ENCODE measurements at places on chromosomes 7 and 10.
A peak's percentile ranks its signal among the peaks of the same experiment; 100 is the strongest.

DNA sequence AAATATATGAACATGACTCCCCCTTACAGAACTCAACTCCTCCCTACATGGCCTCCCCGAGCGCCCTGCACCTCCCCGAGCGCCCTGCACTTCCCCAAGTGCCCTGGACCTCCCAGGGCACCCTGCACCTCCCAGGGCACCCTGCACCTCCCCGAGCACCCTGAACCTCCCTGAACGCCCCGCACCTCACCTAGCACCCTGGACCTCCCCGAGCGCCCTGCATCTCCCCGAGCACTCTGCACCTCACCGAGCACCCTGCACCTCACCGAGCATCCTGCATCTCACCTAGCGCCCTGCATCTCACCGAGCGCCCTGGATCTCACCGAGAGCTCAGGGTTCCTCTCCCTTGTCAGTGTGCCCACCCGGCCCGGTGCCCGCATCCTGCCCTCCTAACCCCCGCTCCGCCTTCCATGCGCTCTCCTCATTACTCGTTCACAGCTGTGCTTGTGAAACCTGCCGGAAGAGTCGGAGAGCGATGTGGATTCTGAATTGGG, 134.3 kb downstream of the ACTR3B start:
- no peak for DNase-seq

- no peak for DNase-seq
Measured at GRCh38 chr7:127844165-127844564, 187.1 kb downstream of the LRRC4 start.

DNA sequence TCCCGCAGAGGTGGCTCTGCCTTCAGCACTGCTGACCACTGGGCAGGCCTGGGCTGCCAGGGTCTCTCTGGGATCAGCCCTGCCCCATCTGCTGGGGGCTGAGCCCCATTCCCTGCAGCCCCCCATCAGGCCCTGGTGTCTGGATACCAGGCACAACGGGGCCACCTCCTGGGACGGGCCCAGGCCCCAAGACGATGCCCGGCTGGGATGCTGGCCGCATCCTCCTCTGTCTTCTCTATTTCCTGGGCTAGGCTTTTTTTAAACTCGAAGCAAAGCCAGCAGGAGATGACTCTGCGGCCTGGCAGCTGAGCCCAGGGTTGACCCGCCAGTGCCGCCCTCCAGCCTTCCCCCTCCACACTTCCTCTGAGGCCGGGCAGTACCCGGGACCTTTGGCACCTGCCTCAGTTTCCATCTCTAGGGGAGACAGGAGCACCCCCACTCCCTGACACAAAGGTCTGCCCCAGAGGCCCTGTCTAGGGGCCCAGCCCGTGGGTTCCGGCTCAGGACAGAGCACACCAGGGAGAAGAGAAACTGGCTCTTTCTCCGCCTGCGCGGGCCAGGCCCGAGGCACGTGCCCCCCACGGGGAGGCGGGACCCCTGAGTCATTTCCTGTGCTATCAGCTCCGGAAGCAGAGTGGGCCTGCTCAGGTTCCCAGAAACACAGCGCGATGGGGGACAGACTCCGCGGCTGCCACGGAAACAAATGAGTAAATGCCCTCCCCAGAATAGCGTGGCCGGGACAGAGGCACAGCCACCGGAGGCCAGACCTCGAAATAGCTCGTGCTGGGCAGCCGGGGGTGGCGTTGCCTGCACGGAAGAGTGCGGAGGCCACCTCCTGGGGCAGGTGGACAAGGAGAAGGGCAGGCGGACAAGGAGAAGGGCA, 84.6 kb upstream of the PDGFA start:
- peak; percentile 89 for DNase-seq

- no peak for DNase-seq
Measured at GRCh38 chr10:7261351-7261750, 149.5 kb downstream of the SFMBT2 start.

- no peak for DNase-seq
Measured at GRCh38 chr10:8300925-8301324, 246.4 kb downstream of the GATA3 start.

DNA sequence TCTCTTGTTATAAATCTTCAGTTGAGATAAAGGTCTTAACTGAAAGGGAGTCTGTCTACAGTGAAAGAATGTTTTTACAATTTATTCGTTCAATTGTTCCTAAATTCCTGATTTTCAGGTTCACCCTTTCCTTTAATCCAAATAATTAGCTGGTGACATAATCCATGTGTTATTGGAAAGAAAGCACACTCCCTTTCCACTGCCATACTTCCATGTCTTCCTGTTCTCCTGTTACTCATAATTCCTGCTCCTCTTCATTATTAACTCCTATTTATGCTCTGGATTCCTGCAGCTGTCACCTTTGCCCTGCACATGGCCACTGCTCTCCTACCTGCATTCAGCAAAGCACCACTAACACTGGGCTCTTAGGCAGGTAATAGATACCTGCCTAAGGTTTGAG, 40.0 kb upstream of the FAM3C start:
- no peak for DNase-seq

DNA sequence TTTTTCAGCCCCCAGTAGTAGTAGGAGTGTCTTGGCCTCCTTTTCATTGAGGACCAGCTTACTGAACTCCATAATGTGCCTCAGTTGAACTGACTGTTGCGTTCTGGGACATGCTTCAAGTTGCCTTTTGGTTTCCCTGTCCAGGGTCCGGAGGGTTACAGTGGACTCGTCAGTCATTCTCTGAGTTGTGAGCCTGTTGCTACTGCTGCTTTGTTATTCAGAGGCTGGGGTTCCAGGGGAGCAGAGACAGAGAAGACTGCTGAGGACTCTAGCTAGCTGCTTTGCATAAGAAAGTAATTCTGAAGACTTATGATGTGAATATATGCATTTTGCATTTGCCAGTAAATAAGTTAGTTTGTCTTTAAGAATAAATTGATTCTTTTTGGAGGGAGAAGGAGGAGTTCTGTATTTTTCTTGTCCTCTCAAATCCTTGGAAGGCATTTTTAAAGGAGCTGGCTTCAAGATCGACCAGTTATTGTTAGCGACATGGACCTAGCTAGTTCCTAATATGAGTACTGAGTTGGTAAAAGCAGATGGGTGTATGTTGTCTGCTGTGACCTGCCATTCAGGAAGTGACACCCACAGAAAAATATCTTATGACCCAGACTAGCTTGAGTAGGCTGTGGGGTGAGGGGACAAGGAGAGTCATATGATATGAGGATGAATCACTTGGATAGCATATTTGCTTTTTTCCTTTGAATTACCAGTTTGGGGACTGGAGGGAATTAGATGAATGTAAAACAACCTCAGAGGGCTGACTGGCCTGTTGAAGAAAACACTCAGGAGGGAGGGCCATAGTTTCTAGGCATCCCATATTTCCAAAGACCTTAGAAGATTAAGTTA, 8.3 kb downstream of the PI4K2A start:
- DNase-seq: peak; percentile 51

DNA sequence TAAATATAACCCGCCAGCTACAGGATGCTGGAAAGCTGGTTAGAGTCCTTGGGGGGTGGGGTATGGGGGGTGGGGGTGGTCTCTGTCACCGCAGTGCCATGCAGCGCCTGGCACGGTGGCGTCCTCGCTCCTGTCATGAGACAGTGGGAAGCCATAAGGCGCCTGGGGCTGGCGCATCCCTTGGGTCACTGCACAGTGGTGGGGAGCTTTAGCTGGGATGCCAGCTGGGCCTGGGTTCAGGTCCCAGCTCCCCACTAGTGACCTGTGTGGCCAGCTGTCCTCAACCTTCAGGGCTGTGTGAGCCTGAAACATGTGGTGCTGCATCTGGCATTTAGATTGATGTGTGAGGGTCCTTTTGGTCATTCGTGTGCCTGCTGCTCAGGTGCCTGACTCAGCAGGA, 93.9 kb downstream of the BMS1 start:
- DNase-seq: no peak

DNA sequence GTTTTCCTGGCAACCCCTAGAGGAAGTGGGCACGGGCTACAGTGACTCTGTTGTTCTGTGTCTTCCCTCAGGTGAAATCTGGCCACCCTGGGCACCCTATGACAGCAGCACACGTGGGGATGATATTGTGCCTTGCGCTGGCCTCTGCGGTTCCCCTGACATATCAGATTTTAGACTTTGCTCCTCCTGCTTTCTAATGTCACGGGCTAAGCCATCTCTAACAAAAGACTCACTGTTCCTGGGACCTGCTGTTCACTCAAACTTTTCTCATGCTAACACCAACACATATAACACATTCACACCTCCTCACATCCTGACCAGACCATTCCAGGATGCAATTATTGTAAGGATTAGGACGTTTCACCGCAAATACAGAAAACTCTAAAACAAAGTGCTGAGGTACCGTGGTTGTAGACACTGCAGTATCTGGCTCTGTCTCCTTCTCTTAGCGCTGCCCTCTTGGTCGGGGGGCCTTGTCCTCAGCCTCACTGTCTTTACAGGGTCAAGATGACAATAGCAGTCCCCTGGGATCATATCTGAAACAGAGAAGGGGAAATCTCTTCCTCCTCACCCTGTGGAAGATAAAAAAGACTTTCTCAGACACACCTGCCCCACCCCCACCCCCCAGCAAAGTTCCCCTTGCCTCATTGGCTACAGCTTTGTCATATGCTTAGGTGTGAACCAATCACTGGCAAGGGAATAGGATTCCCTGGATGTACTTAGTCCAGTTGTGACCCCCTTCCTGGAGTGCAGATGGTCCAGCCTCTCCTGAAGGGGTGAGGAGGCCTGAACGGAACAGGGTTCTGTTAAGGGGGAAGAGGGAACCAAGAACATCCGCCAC, 14.1 kb downstream of the CHN2 start:
- peak; percentile 100 for DNase-seq

DNA sequence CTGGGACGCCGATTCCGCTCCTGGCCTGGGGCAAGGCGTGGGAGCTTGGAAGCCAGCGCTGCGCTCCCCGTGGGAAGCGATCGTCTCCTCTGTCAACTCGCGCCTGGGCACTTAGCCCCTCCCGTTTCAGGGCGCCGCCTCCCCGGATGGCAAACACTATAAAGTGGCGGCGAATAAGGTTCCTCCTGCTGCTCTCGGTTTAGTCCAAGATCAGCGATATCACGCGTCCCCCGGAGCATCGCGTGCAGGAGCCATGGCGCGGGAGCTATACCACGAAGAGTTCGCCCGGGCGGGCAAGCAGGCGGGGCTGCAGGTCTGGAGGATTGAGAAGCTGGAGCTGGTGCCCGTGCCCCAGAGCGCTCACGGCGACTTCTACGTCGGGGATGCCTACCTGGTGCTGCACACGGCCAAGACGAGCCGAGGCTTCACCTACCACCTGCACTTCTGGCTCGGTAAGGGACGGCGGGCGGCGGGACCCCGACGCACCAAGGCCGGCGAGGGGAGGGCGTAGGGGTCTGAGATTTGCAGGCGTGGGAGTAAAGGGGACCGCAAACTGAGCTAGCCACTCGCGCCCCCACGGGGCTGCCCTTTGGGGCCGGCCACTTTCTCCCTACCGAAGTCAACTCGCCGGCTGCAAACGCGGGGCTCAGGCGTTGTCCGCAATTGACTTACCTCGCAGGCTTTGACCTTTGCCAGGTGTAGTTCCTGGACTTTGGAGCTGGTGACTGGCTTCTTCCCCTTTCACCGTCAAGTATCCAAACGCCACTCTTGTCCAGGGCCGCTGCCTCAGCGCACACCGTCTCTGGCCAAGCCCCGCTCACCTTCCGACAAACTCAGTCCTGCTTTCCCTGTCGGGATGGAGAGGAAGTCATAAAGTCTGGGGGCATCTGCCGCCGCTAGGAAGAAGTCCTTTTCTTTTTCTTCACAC, at the start of gene SCIN:
Gene SCIN (plus strand): TSS at position 187 of the 928 bp plus-strand sequence. CDS start 67 bp downstream, at position 254.
- DNase-seq: peak; percentile 64

DNA sequence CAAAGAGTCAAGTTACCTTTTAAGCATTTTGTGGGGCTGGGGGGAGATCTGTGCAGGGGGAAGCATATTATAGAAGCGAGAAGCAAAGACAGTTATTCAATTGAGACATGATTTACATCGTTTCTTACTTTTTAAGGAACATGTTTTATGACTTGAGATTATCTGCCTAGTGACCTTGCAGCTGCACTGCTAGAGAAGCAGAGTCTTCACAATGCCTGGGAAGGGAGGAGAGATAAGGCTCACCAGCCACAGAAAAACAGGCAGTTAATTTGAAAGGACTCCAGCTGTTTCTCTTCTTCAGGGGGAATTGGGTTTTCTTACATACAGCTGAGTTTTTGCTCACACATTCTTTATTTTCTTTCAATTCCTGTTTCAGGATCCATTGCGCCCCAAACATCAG, 31.0 kb downstream of the PHYH start:
- DNase-seq: no peak

DNA sequence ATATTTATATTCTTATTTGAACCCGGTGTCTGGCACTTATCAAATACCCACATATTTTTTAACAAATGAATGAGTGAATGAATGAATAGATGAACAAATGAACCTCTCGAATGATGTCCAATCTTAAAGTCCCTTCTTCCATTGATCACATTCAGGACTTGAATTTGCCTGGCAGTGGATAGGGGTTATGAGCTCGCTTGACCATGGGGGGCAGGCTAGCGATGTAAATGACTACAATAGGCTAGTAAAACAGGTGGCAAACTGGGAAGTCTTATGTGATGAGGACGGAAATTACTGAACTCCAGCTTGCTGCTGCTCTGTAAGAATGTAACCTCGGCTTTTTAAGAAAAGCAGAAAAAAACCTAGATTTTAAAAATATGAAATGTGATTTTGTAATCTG, 247.7 kb upstream of the DKK1 start:
- no peak for DNase-seq

DNA sequence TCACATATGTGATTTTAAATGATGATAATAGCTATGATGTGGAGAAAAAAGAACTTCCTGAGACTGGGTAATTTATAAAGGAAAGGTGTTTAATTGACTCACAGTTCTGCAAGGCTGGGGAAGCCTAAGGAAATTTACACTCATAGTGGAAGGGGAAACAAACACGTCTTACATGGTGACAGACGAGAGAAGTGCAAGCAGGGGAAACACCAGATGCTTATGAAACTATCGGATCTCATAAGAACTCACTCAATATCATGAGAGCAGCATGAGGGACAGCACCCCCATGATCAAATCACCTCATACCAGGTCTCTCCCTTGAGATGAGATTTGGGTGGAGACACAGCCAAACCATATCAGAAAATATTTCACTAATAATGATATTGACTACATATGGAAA, 4.1 kb upstream of the LIPN start:
- DNase-seq: no peak

DNA sequence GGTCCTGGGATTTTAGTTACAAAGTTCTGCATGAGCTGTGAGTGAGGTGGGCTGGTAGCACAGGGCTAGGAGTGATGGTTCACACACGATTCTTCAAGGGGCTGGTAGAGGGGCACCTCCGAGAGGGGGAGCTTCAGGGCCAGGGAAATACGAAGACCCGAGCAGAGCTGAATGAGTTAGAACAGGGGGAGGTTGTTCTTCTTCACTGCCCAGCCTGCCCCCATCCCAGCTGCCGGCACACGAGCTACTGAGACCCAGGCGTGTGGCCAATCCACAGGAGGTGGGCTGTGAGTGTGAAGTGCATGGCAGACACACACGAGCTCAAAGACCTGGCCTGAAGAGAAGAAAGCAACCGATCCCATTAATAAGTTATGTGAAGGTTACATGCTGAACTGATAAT, 256.2 kb upstream of the ZNF32 start:
- no peak for DNase-seq

Data from SW480 (cell line).